ENCODE measurements at places on chromosomes 5 and 9.
A peak's percentile ranks its signal among the peaks of the same experiment; 100 is the strongest.

GRCh38 chr9:113985968-113986585, 92.0 kb downstream of the AMBP start:
- peak; percentile 47 for DNase-seq

DNA sequence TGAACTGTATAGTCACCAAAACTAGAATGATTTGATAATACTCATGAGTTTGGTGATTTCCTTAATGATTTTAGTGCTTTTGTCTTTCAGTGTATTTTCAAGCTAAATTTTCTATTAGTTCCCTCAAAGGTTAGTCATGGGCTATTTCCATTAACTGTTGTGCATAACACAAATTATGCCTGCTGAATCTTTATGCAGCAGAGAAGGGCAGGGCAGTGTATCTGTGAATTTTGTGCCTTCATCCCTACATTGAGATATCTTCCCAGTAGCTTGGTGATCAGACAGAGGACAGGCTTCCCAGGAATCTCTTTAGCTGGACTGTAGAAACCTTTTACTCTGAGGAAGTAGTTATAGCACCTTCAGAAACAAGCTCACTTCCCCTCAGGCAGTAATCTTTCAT, 1036.9 kb downstream of the EFNA5 start:
- no peak for DNase-seq

DNA sequence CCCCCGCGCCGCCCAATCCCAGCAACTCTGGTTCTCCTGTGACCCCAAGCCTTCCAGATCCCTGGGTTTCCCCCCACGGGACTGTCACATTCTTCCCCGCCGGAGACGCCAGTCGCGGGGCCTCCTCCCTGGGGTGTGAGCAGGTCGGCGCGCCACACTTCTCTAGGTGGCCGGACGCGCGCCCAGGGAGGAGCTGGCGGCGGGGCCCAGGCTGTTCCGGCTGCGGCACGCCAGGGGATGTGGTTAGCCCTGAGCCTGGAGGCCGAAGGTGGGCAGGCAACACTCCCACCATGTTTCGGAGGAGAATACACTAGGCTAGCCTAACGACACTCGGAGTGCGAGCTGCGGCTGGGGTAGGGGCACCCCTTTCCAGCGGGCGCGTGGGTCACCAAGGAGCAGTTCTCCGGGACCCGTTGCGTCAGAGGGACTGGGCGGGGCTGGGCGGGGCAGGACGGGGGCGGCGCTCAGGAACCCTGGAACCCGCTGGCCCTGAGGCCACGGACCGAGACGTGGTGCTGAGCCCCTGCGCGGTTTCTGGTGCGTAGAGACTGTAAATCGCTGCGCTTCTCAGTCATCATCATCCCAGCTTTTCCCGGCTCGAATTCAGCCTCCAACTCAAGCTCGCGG, at the start of gene SLC27A6:
Gene SLC27A6, plus strand, starts transcription at position 478 of the 627 bp plus-strand sequence. CDS start 650 bp downstream, outside the sequence.
- DNase-seq = no peak

- DNase-seq = peak; percentile 40
These were observed 17.3 kb downstream of the CTXN3 start for GRCh38 chr5:127666043-127666716.

GRCh38 chr5:144209361-144209760, 38.7 kb downstream of the KCTD16 start:
- DNase-seq = no peak

- peak; percentile 50 for DNase-seq
These were observed 36.0 kb downstream of the SCGB3A1 start for GRCh38 chr5:180555168-180555921.

DNA sequence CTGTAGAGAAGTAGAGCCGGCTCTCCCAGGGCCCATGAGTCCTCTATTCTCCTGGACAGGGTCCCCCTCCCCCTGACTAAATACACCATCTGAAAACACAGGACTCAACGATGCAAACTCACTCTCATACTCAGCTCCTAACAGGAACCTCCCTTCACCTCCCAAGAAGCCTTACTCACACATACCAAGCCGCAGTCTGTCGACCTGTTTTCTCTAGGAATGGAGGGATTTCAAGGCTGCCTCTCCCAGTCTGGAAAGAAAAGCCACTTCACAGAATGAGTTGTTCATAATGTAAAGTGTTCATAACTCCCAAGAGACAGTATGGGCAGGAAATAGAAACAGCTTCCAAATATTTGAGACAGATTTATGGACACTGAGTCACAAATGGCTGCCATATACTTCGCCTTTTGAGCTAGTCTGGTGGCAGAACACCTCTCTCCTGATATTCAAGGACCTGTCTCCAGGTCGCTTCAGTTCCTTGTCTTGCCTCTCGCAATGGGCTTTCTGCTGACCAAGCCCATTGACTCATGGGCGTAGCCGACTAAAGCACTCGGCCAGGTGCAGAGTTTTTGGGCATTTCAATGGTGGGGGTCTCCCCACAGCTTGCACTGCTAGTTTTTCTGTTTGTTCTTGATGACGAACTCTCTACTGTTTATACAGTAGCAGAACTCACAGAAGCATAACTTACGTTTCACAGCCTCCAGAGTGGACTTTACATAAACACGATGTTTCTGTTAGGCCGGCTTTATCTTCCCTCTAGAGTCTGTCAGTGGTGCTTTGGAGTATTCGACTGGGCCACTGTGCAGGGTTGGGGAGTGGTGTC, 25.0 kb upstream of the IL17B start:
- DNase-seq = peak; percentile 98

- peak; percentile 46 for DNase-seq
These were observed 42.7 kb downstream of the SH3PXD2B start for GRCh38 chr5:172411484-172412072.

DNA sequence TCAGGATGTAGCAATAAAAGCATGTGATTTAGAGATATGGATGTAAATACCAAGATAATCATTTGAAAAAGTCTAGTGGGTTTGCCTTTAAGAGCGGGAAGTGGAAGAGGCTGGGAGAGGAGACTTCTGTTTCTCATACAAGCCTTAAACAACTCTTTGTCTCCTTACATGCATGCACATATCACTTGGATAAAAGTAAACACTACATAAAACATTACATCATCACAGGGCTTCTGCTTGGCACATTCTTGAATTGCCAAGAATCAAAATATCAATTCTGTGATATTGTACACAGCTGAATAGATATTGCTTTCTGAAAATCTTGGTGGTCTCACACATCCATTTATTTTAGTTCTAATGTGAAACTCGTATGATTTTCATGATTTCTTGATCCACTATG, 57.6 kb downstream of the FOXD1 start:
- DNase-seq = peak; percentile 5

GRCh38 chr5:148984345-148984744, 78.5 kb downstream of the SH3TC2 start:
- DNase-seq = peak; percentile 69

GRCh38 chr9:35923927-35924763, 14.9 kb downstream of the SPAAR start:
- peak; percentile 97 for DNase-seq

DNA sequence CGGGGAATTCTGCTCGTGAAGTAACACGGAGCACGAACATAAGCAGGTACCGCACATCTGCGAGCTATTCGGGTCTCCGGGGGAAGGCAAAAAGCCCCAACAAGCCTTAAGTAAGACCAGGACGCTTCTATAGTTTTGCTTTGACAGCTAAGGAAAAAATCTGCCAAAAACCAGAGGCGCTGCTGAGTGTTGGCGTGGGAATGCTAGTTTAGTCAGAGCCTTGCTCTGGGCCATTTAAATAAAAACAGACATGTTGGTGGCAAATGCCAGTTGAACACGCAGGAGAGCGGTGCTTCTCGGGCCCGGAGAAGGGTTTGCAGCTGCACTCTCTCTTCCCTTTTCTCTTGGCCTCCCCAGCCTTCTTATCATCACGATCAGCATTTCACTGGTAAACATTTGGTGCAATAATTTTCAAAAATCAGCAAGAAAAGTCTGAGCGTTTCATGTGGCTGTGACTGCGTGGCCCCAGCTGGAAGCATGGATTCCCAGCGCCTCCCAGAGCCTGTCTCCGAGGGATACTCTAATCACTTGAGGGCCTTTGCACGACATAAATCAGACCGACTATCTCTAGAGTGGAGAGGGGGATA, 6.4 kb upstream of the NOTCH1 start:
- DNase-seq = peak; percentile 96

DNA sequence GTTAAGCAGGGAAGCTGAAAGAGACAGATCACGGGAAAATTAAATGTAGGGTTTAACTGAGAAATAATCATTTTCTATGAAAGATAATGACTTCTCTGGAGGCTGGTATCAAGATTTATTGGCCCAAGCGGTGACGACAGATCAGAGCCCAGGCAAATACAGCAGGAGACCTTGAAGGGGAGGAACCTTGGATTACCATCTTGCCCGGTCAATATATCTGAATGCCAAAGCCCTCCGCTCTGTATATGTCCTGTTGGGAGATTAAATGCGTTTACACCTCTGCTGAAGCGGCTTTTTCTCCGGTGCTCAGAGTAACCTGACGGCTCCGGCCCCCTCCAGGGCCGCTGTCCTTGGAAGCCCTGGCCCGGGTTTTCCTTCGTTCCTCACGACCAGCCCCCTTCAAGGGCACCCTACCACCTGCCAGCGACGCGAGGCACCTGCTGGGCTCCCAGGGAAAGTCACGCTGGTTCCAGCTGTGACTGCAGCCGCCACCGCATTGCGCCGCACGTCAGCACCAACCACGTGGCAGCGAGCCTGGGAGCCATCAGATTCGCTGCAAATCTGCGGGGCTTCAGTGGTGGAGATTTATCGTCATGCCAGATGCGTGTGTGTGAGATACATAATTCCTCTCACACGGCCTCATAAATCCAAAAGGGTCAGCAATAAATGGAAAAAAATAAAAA, 4.4 kb upstream of the QSOX2 start:
- DNase-seq = peak; percentile 14

DNA sequence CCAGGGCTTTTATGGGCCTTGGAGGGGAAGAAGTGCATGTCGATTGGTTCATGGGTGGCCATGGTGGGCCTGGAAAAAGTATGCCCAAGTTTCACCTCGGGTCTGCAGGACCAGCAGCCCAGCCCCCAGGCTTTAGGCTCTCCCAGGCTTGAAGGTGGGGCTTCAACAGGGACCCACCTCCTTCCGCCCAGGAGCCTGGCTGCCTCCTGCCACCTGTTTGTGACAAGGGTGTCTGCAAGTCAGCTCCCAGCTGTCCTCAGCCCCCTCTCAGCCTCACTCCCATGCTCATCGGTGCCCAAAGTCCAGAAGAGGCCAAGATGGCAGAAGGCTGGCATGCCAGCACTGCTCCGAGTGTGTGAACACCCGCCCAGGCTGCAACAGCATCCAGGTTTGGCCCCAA, 1063.2 kb upstream of the ACO1 start:
- no peak for DNase-seq
